Activated naive CD4-positive, alpha-beta T cell treated with anti-CD3 and anti-CD28 coated beads, Interleukin-2, amount 50 U/mL, for 72 hours (primary cell): ENCODE measurements at places on chromosomes 12 and 14.
A peak's percentile ranks its signal among the peaks of the same experiment; 100 is the strongest.

DNA sequence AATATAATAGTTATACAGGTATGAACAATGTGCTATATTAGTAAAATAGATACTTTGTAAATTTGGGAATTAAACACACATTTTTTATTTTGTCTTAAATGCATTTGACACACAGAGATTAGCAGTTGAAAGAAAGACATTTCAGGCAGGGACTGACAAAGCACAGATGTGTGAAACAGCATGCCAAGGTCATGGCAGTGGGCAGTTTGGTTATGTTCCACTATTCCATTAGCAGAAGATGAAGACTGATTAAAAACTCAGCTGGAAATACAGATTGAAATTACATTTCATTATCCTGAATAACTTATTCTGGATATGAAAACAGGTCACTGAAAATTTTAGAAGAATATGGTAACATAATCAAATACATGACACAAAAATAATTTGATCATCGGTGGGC lies 669.8 kb upstream of the LRFN5 start:
- no peak for DNase-seq

GRCh38 chr14:24465368-24465767 lies 22.8 kb upstream of the SDR39U1 start:
- no peak for DNase-seq

DNA sequence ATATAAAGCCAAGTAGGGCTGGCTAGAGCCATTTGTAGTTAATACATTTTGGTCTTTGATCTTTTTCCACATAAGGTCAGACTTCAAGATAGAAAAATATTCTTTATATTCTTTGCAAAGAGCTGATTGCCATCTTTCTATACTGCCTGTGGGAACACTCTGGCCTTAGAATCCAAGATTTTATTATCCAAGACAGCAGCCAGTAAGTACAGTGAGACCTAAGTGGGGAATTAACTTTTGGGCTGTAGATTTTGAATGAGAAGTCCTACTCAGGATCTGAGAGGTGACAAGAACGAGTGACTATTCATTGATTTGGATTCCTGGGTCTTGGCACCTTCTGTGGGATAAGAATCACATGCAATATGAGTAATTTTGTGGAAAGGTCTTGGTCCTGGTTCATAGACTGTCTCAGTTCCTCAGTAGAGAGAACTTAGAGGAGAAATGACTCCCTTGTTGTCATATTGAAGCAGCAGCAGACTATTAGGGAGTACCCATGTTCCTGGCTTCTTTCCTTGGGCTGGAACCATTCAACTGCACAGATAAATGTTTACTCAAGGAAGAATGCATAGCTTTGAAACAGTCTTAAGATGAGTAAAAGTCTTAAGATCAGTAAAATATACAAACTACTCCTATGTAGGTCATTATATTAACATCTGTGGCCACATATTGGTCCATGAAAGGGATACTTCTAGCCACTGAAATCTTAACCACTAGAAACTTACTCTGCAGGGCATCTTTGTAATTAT lies 353.8 kb downstream of the RAD51B start:
- no peak for DNase-seq

DNA sequence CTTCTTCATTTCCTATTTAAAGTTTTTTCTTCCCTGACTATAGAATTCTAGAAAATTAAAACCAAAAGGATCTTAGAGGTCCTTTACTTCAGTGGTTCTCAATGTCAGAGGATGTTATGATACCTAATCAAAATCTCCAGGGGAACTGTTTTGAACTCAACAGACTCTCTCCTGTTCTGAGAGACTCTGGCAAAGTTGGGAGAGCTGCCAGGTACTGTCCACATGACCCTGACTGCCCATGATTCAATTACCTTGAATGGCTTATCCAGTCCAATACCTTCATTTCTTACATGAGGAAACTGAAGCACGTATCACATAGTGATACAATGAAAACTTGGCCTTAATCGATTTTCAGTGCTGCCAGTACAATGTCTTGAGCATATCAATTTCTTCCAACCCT lies 16.6 kb downstream of the ALKBH1 start:
- DNase-seq = no peak

GRCh38 chr14:91925001-91925726 lies 22.3 kb downstream of the FBLN5 start:
- no peak for DNase-seq

- DNase-seq = no peak
These were observed 305.6 kb downstream of the GALC start for GRCh38 chr14:87687420-87687819.

- DNase-seq = no peak
These were observed 60.8 kb downstream of the RASSF3 start for GRCh38 chr12:64670919-64671639.

GRCh38 chr12:42281844-42282243 lies 43.8 kb upstream of the YAF2 start:
- DNase-seq = no peak

DNA sequence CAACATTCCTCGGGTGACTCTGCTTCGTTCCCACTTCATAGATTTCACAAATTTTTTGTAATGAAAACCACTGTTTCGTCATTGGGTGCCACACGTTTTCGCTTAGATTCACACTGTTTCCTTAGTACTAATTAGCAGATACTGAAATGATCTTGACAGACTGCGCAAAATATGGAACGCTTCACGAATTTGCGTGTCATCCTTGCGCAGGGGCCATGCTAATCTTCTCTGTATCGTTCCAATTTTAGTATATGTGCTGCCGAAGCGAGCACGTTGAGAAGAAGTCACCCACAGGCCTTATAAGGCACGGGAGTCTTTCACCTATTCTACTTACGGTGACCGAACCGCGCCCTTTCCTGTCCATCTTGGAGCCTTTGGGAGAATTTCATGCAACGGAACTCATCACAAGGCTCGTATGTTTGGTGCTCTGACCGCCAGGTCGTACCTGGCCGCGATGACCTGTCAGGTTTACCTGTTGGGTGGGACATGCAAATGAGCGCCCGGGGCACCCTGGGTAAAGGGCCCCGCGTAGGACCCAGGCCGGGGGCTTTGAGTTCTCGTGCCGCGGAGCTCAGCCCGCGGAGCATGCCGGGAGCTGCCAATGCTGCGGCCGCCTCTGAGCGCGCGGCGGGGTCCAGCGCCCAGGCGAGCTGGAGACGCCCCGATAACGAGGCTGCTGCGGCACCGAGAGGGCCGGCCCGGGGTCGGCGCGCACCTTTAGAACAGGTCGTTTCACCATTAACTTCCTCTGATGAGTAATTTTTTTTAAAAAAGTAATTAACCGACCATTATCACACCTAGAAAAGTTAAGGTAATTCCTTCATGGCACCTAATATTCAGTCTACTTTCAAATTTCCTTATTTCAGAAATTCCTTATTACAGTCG lies at the start of gene RNU6-8:
Gene RNU6-8, minus strand, starts transcription at position 272 of the 885 bp plus-strand sequence.
- peak; percentile 80 for DNase-seq

- no peak for DNase-seq
These were observed 92.7 kb downstream of the LRRC74A start for GRCh38 chr14:76918782-76919394.

DNA sequence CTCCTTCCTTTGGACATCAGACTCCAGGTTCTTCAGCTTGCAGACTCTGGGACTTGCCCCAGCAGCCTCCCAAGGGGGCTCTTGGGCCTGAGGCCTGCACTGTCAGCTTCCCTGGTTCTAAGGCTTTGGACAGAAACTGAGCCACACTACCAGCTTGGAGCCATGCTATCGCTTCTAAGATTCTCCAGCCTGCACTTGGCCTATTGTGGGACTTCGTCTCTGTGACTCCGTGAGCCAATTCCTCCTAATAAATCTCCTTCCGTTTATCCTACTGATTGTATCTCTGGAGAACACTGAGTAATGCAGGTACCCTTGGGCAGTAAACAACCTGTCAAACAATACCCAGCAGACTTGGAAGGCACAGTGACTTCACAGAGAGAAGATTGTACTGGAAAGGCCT lies 24.9 kb upstream of the RHOJ start:
- DNase-seq = no peak

- DNase-seq = no peak
These were observed 73.9 kb downstream of the NEDD1 start for GRCh38 chr12:96980991-96981414.

- DNase-seq = no peak
These were observed 2.1 kb downstream of the PLXNC1 start for GRCh38 chr12:94150240-94151121.

DNA sequence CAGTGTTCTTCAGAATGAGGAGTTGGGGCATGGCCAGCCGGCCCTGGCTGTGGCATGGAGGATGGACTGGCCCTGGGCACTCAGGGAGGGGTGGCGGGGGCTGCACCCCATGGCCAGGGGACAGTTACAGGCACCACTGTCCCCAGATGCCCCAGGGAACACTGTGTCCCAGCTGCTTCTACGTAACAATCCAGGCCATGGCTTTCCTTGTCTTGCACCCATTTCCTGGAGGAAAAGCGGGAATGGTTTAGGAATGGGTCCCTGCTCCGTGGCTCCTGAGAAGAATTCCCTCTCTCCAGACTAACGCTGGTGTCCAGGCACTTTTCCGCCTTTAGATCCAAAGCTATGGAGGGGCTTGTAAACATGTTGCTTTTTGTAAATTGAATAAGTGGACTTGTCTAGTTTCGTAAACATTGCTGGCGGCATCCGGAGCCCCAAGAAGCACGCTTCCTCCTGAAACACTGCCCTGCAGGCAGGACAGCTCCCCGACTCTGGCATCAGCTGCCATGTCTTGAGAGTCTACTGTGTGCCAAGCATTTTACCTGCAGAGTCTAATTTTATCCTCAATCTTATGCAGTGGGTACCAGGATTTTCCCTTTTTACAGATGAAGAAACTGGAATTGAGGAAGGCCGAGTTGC lies 238.3 kb downstream of the SLC41A2 start:
- no peak for DNase-seq

- DNase-seq = no peak
These were observed 5.4 kb downstream of the C12orf75 start for GRCh38 chr12:105335856-105336255.

- no peak for DNase-seq
These were observed 140.4 kb downstream of the RBM19 start for GRCh38 chr12:113825705-113826104.
